ENCODE measurements at places on chromosomes 5 and 9.

DNA sequence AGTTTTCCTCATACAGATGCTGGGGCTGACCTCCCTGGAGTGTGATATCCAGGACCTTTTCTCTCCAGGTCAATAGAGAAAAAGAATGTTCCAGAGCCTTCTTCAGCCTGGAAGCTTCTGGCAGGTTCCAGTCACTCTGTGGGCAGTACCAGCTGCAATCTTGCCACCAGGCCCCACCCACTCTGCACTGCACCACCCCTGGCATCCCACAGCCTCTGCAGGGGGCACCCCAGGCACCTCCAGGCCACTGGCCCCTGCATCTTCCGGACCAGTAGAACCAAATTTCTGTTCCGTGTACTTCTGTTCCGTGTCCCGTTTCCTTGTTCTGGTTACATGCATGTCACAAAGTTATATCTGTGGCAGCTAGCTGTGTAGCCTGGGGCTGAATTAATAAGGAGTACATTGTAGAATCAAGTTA is 83.3 kb upstream of the ZBTB43 start:
- no peak for DNase-seq

GRCh38 chr5:141359790-141360426 is at the start of gene PCDHGB2:
TSS of gene PCDHGB2 (plus strand) at chr5:141359994. CDS start at chr5:141360136, 142 bp downstream.
- no peak for DNase-seq

- DNase-seq: no peak
These were observed 56.1 kb upstream of the MAST4 start for GRCh38 chr5:66540078-66540477.

GRCh38 chr9:35001803-35002502 is 12.4 kb downstream of the DNAJB5 start:
- no peak for DNase-seq

DNA sequence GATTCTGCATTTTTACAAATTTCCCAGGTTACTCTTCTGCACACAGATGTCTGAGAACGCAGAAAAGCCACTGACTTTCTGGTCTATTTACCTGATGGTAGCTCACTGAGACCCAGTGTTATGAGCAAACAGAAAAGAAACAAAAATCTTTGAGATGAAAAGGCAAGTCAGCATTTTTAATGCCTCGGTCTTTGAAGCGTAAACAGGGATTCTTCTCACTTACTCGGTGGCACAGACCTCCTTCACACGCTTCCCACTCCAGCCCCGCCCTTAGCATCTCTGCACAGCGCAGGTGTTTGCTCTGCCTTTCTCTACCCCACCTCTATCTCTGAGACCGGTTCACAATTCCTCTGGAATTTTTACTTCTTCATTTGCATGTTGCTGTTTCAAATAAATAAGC is 195.0 kb upstream of the IRX1 start:
- DNase-seq: no peak

GRCh38 chr5:137743031-137743640 is 7.2 kb upstream of the KLHL3 start:
- no peak for DNase-seq

- no peak for DNase-seq
These were observed 132.0 kb downstream of the NSG2 start for GRCh38 chr5:174177531-174177930.

- no peak for DNase-seq
These were observed 5.0 kb downstream of the KCNIP1 start for GRCh38 chr5:170508660-170509347.

DNA sequence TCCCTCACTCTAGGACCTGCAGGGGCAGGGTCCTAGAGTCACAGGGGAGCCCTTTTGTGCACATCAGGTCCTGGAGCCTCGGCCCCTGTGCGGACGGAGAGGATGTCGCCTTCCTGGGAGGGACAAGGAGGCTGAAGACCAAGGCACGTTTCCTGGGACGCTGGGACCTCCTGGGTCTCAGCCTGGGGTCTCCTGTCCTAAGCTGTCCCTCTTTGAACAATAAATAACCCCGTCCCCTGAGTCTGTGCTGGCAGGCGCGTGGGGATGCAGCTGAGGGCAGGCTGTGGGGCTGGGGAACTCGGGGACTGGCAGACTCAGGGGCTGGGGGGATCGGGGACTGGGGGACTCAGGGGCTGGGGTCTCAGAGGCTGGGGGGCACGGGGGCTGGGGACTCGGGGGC is 31.1 kb downstream of the PAEP start:
- DNase-seq: no peak

DNA sequence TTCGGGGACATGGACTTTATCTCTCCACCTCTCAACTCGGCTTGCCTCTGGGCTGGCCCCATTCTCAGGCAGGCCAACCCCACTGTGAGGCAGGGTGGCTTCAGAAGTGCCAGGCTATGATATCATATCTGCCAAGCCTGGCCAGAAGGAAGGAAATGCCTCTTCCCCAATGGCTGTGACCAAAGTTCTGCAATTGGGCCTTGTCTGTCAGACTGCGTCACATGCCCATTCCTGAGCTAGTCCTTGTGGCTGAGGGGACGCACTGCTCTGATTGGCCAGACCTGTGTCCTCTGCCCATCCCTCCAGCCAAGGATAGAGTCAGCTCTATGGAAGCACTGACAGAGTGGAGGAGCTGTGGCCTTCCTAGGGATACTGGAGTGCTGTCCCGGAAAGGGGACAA is 11.9 kb downstream of the SMIM23 start:
- DNase-seq: no peak
